ENCODE measurements at places on chromosomes 5 and 9.

- DNase-seq, result no peak
These were observed 1089.4 kb upstream of the C9orf72 start for GRCh38 chr9:28662675-28663074.

DNA sequence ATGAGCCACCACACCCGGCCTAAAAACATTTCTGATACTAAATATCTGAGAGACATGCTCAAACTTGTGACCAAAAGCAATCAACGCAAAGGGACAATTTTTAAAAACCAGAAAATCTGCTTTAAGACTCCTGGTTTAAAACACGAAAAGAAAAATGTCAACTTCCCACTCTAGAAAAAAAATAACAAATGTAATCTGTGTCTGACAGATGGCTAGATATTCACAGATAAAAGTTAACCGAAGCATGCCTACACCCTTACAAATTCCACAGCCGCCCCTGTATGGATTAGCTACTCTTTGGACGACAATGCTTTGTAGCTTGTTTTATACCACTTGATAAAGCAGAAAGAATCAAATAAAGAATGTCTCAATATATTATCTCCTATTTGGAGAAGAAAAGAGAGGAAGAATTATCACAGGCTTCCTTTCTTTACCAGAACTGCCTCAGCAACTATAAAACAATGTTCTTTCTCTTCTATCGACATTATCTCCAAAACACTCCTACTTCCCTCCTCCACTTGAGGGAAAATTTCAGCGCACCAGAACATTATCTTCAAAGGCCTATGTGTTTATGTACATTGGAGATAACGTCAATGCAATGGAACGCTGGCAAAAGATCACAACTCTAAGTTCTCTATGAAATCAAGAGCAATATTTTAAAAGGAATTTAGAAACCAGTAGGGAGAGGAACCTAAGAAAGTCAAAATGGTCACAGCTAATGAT lies 26.2 kb downstream of the CEMIP2 start:
- no peak for DNase-seq

- no peak for DNase-seq
These were observed 303.7 kb upstream of the PAPPA start for GRCh38 chr9:115849679-115850412.

- no peak for DNase-seq
These were observed 3.3 kb upstream of the DMRT2 start for GRCh38 chr9:1046639-1047572.

GRCh38 chr5:35819668-35820067 lies 37.0 kb upstream of the IL7R start:
- no peak for DNase-seq

GRCh38 chr9:131724683-131725082 lies 15.2 kb downstream of the RAPGEF1 start:
- no peak for DNase-seq

DNA sequence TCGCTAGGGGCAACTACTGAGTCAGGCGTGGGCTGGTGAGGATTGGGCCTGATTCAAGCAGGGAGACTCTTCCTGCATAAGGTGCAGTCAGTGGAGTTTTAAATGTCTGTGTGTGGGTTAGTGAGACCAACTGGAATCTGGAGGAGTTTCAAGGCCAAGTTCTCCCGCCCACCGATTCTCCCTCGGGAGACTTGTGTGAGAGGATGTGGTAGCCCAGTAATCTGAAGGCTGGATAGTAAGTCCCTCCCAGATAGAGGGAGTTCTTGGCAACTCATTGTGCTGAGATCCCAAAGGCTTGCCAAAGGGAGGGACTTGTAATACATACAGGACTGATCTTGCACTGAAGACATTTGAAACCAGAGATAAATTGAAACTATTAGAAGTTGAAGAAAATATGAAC lies 51.8 kb downstream of the WDR36 start:
- no peak for DNase-seq

- DNase-seq, result no peak
These were observed 79.6 kb upstream of the BNC2 start for GRCh38 chr9:16950051-16950450.

GRCh38 chr5:69209602-69210001 lies 20.2 kb downstream of the CENPH start:
- no peak for DNase-seq

GRCh38 chr5:139335811-139336210 lies 5.8 kb upstream of the PAIP2 start:
- DNase-seq, result no peak

DNA sequence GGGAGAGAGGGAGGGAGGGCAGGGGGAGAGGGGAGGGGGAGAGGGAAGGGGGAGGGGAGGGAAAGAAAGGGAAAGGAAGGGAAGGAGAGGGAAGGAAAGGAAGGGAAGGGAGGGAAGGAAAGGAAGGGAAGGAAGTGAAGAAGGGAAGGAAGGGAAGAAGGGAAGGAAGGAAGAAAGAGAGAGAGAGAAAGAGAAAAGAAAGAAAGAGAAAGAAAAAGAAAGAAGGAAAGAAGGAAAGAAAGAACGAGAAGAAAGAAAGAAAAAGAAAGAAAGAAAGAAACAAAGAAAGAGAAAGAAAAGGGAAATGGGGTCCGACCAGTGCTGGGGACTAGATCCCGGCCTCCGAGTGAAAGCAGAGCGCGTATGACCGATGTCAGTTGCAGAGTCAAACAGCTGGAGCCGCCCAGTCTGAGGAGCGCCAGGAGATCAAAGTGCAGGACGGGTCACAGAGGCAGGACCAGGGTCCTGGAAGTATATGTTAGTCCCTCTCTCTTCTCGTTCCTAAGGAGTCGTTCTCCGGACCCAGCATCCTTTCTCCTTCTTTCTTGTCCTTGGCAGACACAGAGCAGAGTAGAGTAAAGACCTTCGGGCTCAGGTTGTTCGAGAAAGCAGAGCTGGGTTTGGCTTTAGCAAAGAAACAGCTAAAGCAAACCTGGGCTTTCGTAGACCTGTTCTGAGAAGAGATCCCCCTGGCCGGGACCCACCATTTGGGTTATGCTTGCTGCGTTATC lies 305.4 kb upstream of the MSX2 start:
- no peak for DNase-seq

GRCh38 chr9:7210854-7211637 lies 453.3 kb downstream of the KDM4C start:
- DNase-seq, result no peak

DNA sequence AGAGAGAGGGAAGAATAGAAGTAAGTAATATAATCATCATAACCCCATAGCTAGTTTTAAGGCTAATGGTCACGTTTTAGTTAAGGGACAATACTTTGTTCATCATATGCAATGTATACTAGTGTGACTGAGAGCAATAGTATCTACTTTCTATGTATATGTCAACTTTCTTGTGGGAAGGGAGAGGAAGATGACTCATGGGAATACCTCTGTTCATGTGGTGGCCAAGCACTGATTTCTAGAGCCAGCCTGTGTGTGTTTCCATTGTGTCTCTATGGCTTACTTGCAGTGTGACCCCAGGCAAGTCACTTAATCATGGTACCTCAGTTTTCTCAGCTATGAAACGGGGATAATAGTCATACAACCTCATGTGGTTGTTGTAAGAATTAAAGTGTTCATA lies 639.6 kb downstream of the CETN3 start:
- no peak for DNase-seq

- no peak for DNase-seq
These were observed 16.9 kb downstream of the PCSK5 start for GRCh38 chr9:75907329-75907728.

GRCh38 chr5:151799407-151799806 lies 27.7 kb downstream of the G3BP1 start:
- peak; percentile 15 for DNase-seq

GRCh38 chr9:3385871-3386270 lies 139.9 kb downstream of the RFX3 start:
- peak; percentile 17 for DNase-seq

- DNase-seq, result no peak
These were observed 27.6 kb downstream of the TPPP start for GRCh38 chr5:665541-665955.

DNA sequence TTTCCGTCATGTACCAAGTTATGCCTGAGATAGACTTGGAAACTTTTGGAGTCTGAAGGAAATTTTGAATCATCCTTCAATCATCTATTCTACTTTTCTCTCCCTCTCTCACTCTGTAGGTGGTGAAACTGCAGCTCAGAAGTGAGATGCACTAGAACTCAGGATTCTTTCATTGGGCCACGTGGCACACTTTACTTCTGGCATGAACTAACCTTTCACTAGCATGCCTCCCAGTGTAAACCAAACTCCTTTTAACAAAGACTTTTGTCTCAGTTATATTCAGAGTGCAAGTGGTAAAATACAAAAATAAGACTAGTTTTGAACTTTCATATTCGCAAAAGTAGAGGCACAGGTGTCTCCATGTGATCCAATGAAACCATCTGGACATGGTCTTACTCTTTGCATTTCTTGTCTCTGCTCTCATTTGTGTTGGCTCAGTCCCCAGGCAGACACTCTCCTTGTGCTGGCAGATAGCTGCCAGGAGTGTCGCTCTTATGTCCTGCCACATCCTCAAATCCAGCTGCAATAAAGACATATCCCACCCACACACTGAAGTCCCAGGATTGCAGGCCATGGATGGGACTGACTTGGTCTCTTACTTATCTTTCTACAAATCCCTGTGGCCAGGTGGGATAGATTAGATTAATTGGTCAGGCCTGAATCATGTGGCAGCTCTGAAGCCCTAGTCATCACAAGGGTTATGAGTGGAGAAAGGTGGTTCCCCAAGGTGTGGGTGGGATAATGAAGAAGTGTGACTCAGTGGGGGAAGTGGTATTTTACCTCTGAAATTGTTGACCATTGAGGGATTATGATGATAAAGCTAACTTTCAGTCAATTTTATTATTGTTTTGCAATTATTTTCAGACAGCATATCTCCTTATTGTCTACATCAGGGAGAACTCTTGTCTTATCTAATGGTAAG lies 267.5 kb downstream of the GABRB2 start:
- no peak for DNase-seq

GRCh38 chr9:79705704-79706103 lies 133.9 kb downstream of the TLE4 start:
- DNase-seq, result no peak

DNA sequence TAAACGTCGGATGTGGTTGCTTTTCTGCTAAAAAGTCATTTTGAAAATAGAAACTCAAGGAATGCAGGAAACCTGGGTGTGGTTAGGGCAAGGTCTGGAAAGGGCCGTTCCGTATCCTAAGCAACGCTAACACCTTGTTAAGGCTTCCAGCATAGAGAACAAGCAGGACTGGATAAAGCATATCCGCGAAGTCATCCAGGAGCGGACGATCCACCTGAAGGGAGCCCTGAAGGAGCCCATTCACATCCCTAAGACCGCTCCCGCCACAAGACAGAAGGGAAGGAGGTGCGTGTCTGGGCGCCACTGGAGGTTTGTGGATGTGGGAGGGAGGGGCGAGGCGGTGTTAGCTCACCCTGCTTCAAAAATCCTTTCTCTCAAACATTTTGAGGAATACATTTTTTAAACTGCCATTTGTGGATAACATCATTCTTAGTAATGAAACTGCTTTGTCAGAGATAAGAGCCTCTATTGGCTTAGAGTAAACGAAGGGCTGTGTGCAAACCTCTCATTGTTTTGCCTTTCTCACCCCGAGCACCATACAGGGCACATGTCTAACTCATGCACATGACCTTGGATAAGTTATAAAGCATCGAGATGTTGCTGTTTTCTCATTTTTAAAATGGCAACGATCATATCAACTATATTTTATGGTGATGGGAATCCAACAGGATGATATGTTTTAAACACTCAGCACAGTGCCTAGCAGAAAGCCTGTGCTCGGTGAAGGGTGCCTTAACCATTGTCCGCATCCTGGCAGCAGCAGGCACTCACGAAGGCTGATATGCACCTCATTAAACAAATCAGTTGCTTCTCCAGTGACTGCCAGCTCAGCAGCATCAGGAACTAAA lies 175.7 kb upstream of the OTULINL start:
- DNase-seq, result no peak

DNA sequence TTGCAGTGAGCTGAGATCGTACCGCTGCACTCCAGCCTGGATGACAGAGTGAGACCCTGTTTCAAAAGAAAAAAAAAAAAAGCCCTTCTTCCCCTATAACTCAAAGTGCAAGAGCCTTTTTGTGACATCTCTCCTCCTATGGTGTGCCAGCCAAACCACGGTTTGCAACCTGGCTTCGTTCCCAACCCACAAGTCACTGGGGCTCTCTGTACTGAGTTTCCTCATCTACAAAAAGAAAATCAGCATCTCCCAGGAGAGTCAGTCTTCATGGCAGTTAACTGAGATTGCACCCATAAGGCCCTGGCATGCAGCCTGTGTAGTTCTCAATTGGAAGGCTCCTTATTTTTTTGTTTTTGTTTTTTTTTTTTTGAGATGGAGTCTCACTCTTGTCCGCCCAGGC lies 14.8 kb downstream of the ODF2 start:
- no peak for DNase-seq

- no peak for DNase-seq
These were observed 209.2 kb downstream of the DIRAS2 start for GRCh38 chr9:90433398-90433941.

GRCh38 chr5:418162-419121 lies 24.5 kb upstream of the EXOC3 start:
- no peak for DNase-seq

DNA sequence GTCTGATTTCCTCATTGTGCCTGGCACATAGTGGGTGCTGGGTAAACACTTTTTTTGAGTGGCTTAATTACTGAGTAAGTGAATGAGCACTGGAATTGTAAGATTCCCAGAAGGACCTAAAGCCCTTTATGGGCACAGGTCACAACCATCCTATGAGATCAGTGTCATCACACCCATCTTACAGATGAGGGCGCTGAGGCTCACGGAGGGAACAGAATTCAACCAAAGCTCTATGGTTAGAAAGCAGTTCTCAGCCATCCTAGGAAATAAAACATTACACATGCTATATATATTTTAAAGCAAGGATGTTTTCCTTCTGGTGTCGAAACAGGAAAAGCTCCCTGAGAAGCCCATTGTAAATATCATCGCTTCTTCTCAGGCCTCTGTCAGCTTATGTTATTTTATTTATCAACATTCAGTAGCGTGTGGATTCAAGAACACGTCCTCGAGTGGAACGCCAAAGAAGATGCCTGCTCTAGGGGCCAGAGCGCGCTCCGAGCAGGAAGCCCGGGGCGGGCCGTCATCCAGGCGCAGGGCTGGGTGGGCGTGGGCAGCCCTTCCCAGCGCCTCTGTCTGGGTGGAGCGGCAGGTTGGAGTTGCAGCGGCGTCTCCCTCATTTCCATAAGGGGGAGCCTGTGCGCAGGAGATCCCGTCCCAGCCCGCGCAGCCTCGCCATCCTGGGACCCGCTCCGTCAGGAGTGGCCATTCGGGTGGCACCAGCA lies 155.8 kb upstream of the SMIM23 start:
- no peak for DNase-seq

- no peak for DNase-seq
These were observed 78.0 kb downstream of the SH3GL2 start for GRCh38 chr9:17656889-17657288.
